ENCODE measurements at places on chromosomes 12 and 14. TPM values are rescaled to one million over a fixed set of nuclear protein-coding genes. Genes with fewer than 3 reads are reported as not detected.

Gene NELL2
- 1.7 TPM for total RNA-seq

Gene PRB2
- not detected for total RNA-seq

Gene POTEM
- not detected for total RNA-seq

DNA sequence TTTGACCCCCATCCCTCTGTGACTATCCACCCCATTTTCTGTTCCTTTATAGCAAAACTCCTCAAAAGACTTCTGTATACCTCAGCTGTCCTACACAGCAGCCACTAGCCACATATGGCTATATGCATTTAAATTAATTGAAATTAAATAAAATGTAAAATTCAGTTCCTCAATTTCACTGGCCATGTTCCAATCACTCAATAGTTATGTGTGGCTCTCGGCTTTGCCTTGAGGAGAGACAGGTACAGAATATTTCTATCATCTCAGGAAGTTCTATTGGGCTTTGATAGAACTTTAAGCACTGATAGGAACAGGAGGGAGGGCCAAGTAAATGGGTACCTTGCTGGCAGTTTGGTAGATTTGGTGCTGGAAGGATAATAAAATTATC lies 280.3 kb upstream of the AMIGO2 start:
- H3K36me3 ChIP-seq = no peaks in the 10 kb centered on the region
- H3K4me3 ChIP-seq = no peak overlapping the region
- H3K27me3 ChIP-seq = peaks cover 5% of the 10 kb centered on the region
- H3K27ac ChIP-seq = peak overlapping the region; percentile 100

- peaks cover 7% of the 10 kb centered on the region for H3K27me3 ChIP-seq
- H3K27ac ChIP-seq = no peak overlapping the region
- DNase-seq = no peak
- peaks cover 9% of the 10 kb centered on the region for H3K4me1 ChIP-seq
- H3K4me3 ChIP-seq = no peak overlapping the region
Observed at GRCh38 chr12:19639781-19640415, 200.6 kb downstream of the AEBP2 start.

GRCh38 chr14:52053044-52053443 lies 15.8 kb downstream of the NID2 start:
- H3K27me3 ChIP-seq = no peaks in the 10 kb centered on the region
- DNase-seq = no peak
- peaks cover 18% of the 10 kb centered on the region for H3K36me3 ChIP-seq
- H3K4me3 ChIP-seq = no peak overlapping the region
- no peak overlapping the region for H3K27ac ChIP-seq

DNA sequence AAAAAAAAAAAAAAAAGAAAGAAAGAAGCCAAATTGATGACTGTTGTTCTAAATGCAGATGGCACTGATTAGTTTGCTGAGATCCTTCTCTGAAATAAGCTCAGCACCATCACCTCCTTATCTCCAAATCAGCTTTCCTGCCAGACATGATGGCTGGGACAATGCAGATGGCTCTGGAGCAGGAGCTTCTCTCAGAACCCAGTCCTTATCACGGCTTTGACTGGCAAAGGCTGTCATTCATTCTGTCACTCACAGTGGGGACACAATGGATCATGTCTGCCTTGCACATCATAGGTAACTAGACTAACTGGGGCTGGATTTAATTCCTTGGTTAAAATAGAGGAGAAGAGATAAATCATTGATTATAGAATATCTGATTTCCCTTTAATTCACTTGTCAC lies 146.3 kb downstream of the PDZRN4 start:
- no peaks in the 10 kb centered on the region for H3K27me3 ChIP-seq
- H3K27ac ChIP-seq = no peak overlapping the region
- H3K36me3 ChIP-seq = no peaks in the 10 kb centered on the region

- H3K4me3 ChIP-seq = no peak overlapping the region
- no peaks in the 10 kb centered on the region for H3K4me1 ChIP-seq
- no peaks in the 10 kb centered on the region for H3K27me3 ChIP-seq
- no peak for DNase-seq
Observed at GRCh38 chr12:40511341-40511740, 180.9 kb upstream of the CNTN1 start.
